ENCODE measurements at places on chromosomes 7 and 10.

DNA sequence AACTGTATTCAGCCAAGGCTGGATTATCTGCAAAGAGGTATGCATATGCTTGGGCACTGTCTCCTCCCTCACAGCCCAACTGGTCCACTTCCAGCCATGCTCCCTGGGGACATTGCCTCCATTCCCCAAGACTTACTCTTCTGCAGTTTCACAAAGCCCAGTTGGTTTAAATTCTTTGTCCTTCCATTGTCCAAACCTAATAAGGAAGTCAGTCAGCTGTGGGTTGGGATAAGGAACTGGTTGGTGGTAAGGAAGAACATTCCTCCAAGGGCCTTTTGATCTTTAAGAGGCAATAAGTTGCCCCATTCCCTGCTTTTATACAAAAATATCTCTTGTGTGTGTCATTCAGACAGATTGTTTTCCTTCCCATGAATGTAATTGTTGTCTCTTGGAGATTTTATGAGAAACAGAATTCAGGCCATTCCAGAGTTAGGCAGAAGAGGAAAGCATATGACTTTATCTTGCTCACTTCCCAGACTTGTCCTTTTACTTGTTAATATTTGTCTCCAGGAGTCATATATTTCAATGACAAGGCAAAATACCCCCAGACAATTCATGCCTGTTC is 673.7 kb downstream of the SUGCT start:
- no peak for DNase-seq

GRCh38 chr10:13629116-13629515 is 42.4 kb downstream of the PRPF18 start:
- DNase-seq = no peak

DNA sequence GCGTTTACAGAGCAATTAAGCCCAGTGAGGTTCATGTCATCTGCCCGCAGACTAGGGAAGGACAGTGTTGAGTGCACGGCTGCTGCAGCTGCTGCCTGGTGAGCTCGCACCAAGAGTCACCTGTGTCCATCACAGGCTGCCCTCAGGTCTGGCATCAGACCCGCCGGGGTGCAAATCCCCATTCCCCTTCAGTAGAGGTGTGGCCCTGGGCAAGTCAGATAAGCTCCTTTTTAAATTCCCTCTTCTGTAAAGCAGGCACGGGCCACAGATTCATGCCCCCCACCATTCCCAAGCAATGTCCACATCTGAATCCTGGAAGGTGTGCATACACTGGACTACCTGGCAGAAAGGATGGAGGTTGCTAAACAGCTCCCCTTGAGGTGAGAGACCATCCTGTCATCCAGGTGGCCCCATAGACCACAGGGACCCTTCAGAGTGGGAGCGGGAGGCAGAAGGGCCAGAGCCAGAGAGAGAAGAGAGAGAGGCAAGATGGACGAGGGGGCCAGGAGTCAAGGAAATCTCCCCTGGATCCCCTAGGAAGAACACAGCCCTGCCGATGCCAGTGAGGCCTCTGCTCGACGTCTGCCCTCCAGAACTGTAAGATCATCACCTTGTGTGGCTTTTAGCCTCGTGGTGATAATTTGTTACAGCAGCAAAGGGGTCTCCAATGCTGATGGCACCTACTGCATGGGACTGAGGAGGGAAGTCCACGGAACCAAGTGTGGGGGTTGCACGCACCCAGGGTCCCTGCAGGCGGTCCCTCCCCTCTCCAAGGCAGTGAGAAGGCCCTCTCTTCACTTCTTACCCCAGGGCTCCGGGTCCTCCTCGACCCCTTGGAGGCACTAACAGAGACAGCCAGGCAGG is 168.8 kb downstream of the TCERG1L start:
- no peak for DNase-seq

- DNase-seq = no peak
Measured at GRCh38 chr10:110857265-110858171, 14.2 kb upstream of the PDCD4 start.

DNA sequence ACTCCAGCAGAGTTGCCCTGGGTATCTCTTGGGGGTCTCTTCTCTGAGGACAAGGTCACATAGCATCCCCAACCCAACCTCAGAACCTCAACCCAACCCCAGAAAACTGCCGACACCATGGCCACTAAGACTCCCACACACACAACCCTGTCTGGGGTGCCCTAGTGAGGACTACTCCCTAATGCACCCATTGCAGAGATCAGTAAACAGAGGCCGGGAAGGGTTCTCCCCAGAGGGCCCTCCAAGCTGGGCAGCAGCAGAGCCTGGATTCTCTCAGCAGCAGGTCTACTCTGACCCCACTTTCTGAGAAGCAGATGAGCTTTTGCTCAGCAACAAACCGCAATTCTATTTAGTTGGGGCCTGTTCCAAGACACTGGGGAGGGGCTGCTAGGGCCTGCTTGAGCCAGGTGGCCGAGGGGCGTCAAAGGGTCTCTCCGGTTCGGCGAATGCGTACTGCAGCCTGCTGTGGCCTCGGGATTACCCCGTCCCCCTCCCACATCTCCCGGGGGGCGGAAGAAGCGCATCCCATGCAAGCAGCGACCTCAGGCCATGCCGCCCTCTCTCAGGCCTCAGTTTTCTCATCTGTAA is 828 bp downstream of the OGDHL start:
- DNase-seq = no peak

DNA sequence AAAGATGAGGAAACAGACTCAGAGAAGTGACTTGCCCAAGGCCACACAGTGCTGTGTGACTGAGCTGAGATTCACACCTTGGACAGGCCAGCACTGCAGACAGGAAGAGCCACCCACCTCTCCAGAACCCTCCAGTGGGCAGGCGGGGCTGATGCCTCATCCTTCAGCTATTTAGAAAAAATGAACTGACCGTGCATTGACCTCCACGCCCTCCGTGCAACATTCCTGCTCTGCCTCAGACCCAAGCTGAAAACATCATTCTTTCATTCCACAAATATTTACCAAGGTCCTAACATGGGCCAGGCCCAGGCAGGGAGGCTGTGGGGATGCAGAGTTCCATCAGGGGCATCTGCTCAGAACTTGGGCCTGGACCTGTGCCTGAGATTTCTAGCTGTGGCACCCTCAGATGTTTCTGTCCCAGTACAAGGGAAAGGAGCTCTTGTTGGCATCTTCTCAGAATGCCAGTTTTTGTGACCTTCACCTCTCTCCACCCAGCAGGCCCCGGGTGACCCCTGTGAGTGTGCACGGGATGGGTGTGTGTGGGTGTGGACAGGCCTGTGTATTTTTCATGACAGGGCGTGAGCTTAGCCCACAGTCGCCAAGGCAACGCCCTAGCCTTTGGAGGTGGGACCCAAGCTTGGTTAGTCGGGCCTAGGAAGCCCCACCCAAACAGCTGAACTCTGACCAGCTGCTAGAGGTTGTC is 6.5 kb downstream of the VSIR start:
- DNase-seq = no peak

GRCh38 chr7:140231771-140232491 is 55.1 kb upstream of the KDM7A start:
- no peak for DNase-seq

DNA sequence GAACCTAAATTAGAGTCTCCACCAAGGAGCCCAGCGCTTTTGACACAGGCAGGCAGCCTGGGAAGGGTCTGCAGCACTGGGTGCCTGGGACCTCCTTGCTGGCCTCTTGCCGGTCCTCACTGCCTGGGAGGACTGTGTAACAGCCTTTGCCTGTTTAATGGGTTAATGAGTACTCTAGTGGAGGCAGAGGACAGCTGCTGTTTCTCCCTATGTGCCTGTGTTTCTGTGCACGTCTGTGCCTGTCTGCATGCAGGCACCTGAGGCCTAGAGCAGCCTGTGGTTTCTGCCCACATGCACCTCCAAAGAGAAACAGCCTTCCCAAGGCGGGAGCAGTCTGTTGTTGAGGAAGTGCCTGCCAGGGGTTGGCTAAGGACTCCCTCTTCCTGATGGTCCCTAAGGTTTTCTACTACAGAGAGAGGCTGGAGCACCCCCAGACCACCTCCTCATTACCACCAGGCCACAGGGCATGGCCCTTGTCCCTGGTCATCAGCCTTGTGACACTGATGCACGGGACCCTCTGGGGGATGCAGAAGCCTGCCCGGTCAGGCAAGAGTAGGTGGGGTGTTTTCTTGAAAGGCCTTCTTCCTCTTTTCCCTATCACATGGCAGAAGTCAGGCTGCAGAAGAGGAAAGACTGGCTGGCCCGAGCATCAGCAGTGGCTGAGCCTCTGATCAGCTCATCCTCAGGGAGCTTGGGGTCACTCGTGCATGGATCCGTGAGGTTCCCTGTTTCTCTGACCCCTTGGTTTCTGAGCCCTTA is 14.2 kb downstream of the SLC29A3 start:
- no peak for DNase-seq

DNA sequence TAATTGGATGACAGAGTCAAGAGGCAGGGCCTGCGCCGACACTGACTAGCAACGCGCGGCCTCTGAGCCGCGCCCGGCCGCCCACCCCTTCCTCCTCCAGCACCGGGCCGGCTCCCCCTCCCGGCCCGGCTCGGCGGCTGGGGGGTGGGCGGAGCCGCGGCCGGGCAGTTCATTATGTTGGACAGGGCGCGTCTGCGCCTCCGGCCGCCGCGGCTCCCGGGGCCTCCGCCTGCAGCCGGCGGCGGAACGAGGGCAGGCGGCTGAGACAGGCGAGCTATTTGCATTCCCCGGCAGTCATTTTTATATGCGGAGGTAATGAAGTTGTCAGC is 106.7 kb downstream of the SNX10 start:
- DNase-seq = no peak

DNA sequence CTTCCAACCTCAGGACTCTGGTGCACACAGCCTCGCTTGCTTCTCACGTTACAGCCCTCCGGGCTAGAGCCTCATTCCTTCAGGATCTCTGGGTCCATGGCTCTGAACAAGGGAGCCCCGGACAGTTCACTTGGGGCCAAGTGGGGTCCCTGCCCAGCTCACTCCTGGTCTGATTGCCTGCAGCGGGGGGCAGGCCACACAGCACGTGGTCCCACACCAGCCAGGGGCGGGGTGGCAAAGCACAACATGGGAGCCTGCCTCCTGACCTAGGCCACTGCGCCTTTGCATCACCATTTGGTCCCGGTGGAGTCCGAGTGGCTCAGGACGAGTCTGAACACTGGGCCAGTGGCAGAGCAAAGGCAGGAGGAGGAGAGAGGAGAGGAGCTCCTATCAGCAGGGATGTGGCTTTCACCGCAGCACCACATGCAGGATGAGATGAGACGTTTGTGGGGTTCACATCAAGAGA is 13.4 kb upstream of the CRYGN start:
- DNase-seq = no peak

DNA sequence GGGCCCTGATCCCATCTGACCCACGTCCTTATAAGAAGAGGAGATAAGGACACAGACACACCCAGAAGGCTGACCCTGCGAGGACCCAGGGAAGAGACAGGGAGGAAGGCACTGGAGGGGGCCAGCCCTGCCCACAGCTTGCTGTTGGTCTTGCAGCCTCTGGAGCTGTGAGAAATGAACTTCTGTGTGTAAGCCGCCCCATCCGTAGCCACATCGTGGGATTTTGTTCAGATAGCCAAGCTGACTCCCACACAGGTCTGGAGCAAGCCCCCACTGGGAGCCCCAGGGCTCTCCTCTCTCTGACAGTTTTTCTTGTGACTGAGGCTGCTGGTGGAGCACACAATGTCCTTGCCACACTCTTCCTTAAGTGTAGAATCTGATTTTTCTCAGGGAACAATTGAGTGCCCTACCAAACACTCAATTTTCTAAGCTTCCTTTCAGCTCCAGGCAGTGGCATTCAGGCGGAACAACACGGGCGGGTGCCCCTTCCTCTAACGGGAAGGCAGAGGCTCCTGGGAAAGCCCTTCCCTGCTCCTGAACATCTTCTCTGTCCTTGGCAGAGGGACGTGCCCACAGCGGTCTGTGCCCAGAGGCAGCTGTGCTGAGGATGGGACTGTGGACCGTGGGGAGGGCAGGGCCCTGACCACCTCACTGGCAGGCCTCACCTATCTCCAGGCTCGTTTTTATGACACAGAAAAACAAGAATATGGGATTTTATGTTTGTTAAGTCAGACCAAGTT is 160.6 kb upstream of the SHH start:
- DNase-seq = no peak

DNA sequence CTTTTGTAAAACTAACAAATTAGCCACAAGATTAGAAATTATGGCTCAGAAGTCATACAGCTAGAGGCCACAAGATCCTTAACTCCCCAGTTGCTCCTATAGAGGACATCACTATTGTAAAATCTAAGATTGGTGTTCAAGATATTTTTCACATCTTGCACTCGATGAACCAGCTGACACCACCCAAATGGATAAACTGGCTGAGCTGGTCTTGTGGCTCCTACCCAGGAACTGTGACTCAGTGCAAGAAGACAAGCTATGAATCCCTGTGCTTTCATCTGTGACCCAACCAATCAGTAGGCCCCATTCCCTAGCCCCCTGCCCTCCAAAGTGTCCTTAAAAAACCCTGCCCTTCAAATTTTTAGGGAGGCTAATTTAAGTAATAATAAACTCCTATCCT is 27.9 kb upstream of the R3HCC1L start:
- no peak for DNase-seq

GRCh38 chr7:73978661-73979563 is 49.1 kb upstream of the ELN start:
- DNase-seq = no peak

DNA sequence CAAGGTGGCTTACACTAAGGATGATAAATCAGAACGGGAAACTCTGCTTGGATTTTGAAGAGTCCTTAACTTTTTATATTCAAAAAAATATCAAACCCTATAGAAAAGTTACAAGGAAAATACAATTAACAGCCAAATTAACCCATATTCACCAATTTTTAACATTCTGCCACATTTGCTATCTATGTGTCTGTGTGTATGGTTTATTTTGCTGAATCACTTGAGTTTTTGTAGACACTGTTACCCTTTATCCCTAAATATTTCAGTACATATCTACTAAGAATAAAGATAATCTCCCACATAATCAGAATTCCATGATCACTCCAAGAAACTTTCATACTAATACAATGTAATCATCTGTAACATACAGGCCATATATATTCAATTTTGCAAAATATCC is 1.2 kb upstream of the SRPK2 start:
- DNase-seq = no peak

DNA sequence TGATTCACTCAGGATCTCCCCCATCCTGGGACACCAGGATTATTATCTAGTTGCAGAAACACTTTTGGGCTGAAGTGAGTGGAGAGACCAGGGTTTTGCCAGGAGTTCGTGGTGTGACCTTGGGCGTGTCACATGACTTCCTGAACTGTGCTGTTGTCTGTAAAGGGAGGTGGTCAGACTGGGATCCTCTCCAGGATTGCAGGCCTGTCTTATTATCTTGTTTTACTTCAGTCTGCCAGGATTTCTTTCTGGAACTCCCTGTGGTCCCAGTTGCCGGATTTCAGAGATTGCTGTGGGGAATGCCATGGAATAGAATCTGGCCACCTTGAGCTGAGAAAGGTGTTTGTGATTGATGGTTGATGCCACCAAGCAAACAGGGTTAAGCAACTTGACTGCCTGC is 35.8 kb downstream of the CRCP start:
- no peak for DNase-seq

DNA sequence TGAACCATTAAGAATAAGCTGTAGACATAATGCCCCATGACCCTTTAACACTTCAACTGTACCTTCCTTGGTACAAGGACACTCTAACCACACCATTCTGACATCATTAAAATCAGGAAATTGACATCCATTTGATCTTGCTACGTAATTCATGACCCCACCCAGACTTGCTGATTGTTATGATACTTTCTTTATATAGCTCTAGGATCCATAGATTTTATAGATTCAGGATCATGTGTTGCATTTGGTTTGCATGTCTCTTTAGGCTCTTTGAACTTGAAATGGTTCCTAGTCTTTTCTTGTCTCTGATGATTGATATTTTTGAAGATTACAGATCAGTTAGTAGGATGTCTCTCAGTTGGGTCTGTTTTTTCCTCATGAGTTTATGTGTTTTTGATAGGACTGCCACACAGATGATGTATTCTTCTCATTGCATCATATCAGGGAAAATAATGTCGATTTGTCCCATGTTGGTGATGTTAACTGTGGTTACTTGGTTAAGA is 13.5 kb downstream of the CCM2 start:
- no peak for DNase-seq

Data from activated gamma-delta T cell (primary cell).